ENCODE measurements at places on chromosomes 5 and 9.
A peak's percentile ranks its signal among the peaks of the same experiment; 100 is the strongest.

GRCh38 chr9:96383165-96383942 lies at the start of gene SLC35D2:
SLC35D2 (minus strand) TSS chr9:96383711; CDS start chr9:96383634, 77 bp downstream.
- peak; percentile 8 for DNase-seq

DNA sequence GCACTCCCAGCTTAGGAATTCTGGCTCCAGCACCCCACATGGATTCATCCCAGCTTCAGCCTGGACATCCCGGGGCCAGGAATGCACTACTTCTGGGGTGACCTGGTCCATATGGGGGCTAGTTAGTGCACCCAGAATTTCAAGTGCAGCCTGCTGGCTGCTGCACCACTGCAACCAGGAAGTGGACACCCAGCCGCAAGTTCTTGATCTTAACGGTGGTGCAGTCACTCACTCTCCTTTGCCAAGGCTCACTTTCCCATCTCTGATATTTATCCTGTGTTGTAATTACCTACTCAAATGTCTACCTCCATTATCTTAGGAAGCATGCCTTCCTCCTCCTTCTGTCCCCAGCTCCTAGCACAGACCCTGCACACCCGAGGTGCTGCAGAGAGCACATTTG lies 26.2 kb upstream of the RAB14 start:
- no peak for DNase-seq

- DNase-seq, result no peak
These were observed 14.7 kb upstream of the CETN3 start for GRCh38 chr5:90424245-90424644.

- DNase-seq, result no peak
These were observed 139.0 kb upstream of the ACTBL2 start for GRCh38 chr5:57621624-57622023.

DNA sequence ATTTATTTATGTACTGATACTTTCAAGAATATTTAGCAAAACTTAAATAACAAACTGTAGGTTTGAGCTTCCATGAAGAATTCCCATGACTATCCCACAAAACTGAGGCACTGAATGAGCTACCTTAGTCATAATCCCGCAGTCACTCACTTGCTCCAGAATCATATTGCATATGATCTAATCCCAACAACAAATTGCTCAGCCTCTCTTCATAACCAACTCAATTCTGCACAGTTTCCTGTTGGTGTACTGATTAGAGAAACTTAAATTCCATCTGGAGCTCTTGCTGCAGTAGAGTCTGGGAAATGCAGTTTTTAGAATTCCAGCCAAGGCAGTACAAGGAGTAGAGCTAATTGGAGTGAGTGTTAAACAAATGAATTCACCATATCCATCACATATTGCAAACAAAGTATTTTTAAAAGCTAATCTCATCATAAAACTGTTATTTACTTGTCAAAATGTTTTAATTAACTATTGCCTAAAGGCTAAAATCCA lies 35.7 kb upstream of the CDH18 start:
- DNase-seq, result no peak

- DNase-seq, result no peak
These were observed 237.5 kb downstream of the CD180 start for GRCh38 chr5:66958980-66959641.

DNA sequence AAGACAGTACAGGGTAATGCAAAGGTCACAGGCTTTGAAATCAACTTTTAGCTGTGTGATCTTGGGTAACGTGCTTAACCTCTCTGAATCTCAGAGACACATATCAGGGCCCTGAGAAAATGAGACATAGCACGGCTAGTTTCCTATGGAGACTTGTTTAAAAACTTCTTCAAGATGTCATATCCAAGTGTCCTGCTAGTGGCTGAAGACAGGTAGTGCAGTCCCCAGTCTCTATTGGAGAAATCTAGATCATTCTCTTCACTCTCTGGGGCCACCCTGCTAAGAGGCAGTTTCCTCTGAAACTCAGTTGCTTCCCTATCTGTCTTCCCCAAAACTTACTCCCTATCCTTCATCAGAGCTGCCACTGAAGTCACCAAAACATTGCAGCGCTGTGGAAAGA lies 30.3 kb upstream of the GRXCR2 start:
- no peak for DNase-seq

DNA sequence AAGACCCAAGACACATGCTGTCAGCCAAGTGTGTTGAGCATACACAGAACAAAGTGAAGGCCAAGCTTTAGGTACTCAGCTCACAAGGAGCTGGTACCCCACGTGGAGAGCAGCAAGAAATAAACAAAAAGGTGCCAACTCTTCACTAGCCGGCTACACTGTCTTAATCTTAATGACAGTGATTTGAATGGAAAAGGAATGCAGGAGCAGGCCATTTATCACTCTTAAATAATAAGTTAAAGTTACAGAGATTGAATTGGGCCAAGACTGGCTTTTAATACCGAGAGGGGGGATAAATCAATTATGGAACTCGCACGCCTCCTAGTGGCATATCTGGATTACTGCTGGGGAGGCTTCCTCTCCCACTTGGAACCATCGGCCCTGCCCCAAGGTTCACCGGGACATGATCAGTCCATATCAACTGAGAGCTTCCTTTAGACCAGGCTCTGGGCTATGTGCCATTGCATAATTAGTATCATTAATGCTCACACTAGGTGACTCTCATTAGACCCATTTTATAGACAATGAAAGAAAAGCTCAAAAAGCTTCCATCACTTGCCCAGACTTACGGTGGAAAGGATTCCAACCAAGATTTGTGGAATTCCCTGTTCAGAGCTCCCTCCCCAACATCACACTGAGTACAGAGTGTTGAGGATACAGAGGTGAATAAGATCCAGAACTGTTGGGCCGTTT lies 94.0 kb downstream of the ACTL7B start:
- no peak for DNase-seq

- no peak for DNase-seq
These were observed 175.1 kb downstream of the SNX18 start for GRCh38 chr5:54692631-54693030.

DNA sequence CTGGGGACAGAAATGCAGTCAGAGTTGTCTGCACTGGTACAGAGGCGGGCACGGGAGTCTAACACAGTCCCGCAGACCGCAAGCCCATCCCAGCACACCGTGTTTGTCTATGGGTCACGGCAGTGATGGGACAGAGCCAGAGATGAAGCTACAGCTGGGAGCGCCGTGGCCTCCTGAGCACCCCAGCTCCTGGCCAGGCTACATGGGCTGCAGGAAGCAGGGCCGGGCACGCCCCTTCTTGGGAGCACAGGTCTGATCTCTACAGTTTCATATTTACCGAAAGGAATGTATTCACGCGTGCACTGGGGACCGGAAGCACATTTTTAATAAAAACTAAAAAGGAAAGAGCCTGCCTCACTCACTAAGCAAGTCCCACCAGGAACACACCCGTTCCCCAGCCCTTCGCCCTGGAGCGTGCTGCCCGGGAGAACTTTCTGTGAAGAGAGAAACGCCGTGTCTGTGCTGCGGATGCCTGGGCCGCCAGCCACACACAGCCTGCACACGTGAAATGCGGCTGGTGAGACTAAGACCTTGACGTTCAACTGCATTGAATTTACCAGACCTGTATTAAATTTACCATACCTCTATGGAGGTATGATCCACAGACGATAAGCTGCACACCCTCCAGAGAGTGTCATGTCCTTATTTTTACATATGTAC lies 81.1 kb downstream of the VAV2 start:
- DNase-seq, result no peak

DNA sequence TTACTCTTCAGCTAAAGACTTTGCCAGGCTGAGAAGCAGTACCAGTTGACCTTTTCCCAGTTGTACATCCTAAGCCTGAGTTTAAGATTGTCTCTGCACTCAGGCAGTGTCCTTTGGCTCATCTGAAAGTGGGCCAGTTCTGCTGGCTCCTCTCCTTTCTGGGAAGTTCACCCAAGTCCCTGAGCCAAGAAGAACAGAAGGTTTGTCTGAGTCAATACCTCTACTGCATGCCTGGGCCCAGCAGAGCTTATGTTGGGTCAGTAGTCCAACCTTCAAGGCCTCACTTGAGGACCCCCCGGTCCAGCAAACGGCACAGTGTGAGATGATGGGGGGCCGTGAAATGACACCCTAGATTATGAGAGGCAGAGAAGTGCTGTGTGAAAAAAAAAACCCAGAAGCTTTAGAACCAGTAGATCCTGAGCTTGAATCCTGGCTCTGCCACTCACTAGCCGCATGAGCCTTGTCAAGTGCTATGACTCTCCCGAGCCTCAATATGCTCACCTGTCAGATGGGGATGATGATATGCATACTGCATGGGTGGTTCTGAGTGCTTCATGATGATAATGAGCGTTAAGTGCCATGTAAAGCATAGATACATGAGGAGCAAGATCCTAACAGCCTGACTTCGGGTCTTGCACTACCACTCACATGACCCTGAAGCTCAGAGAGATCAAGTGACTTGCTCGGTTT lies 156.0 kb downstream of the MACROH2A1 start:
- no peak for DNase-seq

GRCh38 chr5:100762995-100763394 lies 140.1 kb downstream of the ST8SIA4 start:
- DNase-seq, result no peak

GRCh38 chr5:39194466-39195136 lies 24.8 kb downstream of the FYB1 start:
- DNase-seq, result no peak

DNA sequence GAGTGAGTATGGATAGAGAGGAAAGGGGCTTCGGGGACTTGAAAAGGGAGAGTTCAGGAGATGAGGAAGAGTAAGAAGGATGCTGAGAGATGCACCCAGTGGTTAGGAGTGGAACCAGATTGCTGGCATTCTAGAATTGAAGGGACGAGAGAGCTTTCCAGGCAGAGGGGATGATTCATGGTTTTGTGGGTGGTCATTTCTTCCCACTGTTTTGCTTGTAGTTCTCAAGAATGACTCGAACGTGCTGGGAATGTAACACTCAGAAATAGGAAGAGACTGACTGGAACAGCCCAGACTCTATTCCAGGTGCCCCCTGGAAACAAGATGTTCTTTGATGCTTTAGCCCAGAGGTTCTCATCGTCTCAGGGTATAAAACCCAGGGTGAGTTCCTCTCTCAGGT lies 294.2 kb downstream of the ICE1 start:
- DNase-seq, result no peak

GRCh38 chr5:134877159-134877558 lies 3.0 kb downstream of the TXNDC15 start:
- no peak for DNase-seq

DNA sequence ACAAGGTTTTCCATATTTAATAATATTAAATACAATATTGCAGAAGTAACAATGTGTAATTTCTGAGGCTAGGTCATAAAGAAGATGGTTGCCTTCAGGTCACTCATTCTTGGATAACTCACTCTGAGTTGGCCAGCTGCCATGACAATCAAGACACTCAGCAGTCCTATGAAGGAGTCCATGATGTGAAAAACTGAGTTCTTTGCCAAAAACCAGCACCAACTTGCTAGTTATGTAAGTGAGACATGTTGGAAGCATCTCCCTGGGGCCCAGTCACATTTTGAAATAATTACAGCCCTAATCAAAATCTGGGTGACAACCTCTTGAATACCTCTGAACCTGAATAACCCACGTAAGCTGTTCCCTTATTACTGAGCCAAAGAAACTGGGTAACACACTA lies 453.2 kb downstream of the CDH18 start:
- no peak for DNase-seq

GRCh38 chr9:75939536-75940111 lies 49.2 kb downstream of the PCSK5 start:
- no peak for DNase-seq

GRCh38 chr9:116653348-116654058 lies 33.6 kb upstream of the TRIM32 start:
- DNase-seq, result no peak

DNA sequence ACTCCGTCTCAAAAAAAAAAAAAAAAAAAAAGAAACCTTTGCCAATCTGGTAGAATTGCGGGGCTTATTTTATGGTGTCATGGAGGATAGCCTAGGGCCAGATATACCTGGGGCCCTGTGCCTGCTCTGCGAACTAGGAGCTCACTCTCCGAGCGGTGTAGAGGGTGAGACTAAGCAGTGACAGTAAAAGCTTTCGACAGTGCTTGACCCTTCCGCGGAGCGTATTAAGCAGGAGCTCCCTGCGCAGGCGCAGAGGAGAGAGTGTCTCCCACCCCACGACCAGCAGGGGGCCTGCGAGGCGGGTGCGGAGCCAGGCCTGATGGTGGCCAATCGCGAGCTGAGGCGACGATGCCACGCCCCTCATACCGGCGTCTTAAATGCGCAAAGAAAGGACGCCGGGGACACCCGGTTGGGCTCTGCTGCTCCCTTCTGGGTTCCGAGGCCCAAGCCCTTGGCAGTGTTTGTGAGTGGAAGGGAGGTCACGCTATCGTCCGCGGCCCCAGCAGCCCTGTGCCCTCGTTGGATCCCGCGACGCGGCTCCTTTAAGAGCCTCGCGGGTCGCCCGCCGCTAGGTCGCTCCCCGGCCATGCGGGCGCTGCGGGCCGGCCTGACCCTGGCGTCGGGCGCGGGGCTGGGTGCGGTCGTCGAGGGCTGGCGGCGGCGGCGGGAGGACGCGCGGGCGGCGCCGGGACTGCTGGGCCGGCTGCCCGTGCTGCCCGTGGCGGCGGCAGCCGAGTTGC lies at the start of gene ENDOG:
Gene ENDOG (plus strand): TSS at position 402 of the 740 bp plus-strand sequence. CDS start 185 bp downstream, at position 587.
- DNase-seq, result peak; percentile 100

DNA sequence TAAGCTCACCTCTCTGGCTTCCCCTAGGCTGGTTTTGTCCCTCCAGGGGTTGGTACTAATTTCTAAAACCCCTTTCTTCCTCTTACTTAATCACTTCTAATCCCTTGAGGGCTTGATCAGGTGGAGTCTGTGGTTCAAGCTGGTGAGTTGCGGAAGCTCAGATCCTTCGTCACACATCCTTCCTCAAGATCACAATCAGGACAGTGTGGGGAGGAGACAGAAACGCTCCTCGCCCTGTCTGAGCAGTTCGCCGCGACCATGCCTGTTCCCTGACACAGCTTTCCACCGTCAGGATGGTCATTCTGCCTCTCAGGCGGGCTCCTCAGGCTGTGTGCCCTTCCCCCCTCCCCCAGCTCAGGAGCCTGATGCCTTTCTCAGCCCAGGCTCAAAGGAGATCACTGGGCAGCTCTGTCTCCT lies 24.3 kb downstream of the CPLX2 start:
- no peak for DNase-seq

- no peak for DNase-seq
These were observed 355.3 kb downstream of the ZSWIM6 start for GRCh38 chr5:61687371-61687770.

DNA sequence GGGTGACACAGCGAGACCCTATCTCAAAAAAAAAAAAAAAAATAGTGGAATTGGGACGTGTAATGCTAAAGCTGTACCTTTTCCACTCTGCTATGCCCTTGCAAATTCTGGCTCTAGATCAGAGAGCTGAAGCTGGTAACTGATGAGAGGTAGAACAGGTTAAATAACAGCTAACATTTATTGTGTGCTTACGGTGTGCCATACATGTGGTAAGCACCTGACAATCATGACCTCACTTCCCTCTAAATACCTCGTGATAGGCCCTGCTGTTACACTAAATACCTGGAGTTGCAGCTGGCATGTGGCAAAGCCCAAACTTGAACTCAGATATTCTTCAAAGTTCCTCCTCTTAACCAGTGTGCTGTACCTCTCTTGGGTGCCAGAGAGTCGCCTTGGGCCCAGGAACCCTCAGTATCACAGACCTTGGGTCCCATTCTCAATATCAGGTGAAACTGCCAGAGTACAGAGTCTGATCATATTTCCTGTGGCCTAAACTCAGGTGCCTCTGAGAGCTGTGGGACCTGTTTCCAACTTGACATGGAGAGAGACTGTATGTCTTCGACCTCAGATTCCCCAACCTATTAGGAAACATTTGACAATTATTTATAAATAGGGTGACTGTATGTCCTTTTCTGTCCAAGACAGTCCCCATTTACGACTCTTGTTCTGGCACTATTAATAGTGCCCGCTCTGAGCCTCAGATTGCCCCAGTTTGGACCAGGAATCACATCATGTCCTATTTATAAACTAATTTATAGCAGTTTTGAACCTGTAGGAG lies 4.8 kb downstream of the ARL10 start:
- no peak for DNase-seq

Data from stimulated activated effector memory CD8-positive, alpha-beta T cell treated with anti-CD3 and anti-CD28 coated beads, Interleukin-12 subunit alpha, Interleukin-12 subunit beta, amount 100 ng/mL, for 72 hours (primary cell).